EH (cell line): ENCODE measurements at places on chromosomes 13 and 19.

- DNase-seq = no peak
Observed at GRCh38 chr13:111345682-111346081, 25.2 kb downstream of the TEX29 start.

GRCh38 chr19:45324349-45324907 lies 1.8 kb upstream of the CKM start:
- DNase-seq = no peak

GRCh38 chr19:32023564-32023832 lies 321.9 kb upstream of the ZNF507 start:
- no peak for DNase-seq

DNA sequence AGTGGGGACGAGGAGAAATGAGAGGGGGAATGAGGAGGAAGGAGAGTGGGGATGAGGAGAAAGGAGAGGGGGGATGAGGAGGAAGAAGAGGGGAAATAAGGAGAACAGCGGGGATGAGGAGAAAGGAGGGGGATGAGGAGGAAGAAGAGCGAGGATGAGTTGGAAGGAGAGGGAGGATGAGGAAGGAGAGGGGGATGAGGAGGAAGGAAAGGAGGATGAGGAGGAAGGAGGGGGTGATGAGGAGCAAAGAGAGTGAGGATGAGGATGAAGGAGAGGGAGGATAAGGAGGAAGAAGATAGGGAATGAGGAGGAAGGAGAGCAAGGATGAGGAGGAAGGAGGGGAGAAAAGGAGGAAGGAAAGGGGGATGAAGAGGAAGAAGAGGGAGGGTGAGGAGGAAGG lies 14.0 kb upstream of the VSTM2B start:
- no peak for DNase-seq

GRCh38 chr13:48110132-48110868 lies 15.4 kb upstream of the MED4 start:
- peak; percentile 29 for DNase-seq

- DNase-seq = no peak
Observed at GRCh38 chr13:25306671-25307464, 5.4 kb downstream of the NUP58 start.

GRCh38 chr13:45473627-45474026 lies 8.9 kb downstream of the COG3 start:
- DNase-seq = no peak
